ENCODE measurements at places on chromosomes 7 and 10.

DNA sequence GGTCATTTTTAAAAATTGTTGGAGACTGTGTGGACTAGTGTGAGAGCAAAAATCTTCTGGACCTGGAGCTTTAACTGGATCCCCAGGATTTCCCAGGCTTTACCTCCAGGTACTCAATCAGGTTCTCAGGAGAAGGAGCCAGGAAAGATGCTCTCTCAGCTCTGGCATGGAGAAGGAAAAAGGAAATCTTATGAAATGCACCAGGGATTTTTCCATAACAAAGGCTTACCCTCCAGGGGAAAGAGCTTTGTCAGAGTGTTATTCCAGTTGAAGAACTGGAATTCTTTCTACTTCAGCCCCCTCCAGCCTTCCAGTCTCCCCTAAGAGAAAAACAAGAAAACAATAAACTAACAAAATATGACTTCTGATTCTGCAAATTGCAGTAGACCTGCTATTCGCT, 436.7 kb upstream of the ANKRD30A start:
- DNase-seq: no peak

DNA sequence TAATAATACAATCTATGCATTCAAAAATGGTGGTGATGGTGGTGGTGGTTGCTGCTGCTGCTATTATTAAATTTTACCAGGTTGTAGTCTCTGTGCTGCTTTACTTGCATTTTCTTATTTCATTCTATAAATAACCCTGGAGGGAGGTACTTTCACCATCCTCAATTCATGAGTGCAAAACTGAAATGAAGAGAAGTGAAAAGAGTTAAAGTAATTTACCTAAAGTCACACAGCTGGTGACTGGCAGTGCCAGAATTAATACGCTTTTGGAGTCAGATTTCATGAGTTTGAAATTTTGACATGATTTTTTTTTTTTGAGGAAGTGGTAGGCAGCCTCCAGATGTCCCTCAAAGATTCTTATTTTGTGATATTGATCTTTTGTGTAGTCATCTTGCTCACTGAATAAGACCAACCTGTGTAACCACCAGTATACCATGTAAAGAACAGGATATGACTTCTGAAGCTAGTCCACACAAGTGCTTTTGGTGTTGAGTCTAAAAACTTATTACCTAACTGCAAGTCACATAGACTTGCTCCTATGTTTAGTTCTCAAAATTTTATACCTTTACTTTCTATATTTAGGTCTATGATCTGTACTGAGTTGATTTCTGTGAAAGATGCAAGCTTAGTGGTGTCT, 218.8 kb downstream of the ZWINT start:
- no peak for DNase-seq

GRCh38 chr7:151235091-151235787, 3.0 kb downstream of the CHPF2 start:
- DNase-seq: no peak

DNA sequence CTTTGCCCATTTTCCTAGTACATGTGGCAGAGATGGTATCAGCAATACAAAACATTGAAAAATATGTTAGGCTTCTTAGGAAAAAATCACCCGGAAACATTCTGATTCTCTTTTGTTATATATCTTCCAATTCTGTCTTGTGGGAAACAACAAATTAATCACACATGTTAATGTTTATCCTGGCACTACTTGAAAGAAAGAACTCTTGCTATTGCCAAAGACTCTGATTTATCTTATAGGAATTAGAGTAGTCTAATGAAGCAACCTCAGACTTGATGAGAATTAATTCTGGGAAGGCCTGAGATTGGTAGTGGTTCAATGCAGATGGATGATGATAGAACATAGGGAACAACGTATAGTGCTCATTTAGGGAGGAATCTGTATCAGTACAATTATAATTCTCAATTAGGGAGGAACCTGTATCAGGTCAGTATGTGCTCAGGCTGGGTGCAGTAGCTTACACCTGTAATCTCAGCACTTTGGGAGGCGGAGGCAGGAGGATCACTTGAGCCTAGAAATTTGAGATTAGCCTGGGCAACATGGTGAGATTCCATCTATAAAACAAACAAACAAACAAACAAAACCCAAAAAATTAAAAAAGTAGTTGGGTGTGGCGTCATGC, 50.7 kb downstream of the TAS2R16 start:
- no peak for DNase-seq

DNA sequence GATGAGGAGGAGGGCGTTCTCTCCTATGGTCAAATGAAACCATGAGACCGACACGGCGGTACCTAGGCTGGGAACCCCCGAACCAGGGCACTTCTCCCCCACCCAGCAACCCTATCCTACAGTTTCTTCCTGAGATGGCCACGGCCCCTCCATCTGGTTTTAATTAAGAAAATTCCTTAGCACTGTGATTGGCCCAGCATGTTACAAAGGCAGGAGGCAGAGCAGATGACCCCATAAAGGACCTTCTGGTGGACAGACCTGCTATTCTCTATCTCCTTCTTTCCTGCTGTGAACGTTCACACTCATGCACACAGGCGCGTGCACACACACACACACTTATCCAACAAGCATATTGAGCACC, 129.4 kb downstream of the RGS10 start:
- no peak for DNase-seq

DNA sequence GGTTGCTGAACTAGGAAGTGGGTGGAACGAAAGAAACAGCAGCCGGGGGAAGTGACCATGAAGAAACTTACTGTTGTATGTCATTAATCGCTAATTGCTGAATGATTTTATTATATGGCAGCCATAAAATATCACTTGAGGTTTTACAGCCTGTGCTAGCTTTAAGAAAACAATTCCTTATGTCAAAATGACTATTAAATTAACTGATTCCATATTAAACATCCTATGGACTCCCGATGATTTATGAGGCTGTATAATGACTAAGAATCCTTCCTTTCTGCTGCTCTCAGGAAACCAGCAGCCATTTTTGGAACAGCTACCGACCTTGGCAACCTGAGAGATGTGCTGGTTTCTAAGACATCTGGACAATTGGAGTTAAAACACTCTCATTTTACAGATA, 421.9 kb downstream of the SORCS3 start:
- DNase-seq: no peak

DNA sequence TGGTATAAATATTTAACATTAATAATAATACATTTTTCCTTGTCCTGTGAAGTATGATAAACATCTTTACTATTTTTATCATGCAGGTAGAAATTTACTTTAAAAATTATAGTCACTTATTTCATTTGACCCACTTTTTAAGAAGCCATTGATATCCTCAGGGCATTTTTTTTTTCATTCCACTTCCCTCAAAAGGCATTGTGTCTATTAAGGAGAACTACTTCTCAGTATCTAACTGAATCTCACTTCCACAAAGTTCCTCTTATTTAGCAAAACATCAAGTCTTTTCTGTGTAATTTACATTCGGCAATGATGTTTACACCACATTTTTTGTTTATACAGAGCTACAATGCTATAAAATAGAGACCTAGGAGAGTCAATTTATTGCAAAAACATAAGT, 388.2 kb upstream of the AKR1E2 start:
- DNase-seq: no peak

- DNase-seq: no peak
Measured at GRCh38 chr7:110291430-110291829, 799.5 kb upstream of the LRRN3 start.

DNA sequence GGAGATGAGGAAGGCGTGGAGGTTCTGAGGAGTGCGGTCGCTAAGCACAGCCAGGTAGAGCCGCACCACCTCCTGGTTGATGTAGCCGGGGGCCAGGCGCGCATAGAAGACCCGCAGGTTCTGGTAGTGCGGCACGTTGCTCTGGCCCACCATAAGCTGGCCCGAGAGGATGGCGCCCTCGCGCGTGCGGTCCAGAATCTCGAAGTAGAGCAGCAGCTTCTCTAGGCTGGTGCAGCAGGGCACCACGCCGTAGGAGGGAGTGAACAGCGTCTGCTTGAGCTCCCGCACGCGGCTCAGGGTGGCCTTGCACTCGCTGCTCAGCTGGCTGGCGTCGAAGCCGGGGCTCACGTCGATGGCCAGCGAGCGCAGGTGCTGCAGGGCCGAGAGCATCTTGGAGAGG, 77.8 kb upstream of the TNRC18 start:
- DNase-seq: no peak

Data from CD4-positive, alpha-beta T cell treated with Interleukin-12 subunit alpha and Interleukin-12 subunit beta, for 1 hour (primary cell).